ENCODE measurements at places on chromosomes 11 and 22. TPM values are rescaled to one million over a fixed set of nuclear protein-coding genes. Genes with fewer than 3 reads are reported as not detected.

DNA sequence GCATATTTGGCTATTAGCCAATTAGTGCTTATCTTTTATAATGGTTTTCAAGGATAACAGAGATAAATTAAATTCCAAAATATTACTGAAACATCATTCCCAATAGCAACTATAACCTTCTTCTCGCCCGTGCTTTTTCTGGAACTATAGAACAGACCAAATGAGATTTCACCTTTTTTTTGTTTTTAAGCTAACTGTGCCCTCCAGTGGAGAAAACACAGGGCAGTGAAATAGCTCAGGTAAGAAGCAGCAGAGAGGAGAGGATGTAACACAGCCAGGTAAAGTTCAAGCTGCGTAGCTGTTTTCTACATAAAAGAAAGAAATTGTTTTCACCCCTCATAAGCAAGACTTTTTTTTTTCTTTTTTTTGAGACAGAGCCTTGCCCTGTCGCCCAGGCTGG lies 28.2 kb downstream of the HSD17B12 start:
- no peak for DNase-seq

DNA sequence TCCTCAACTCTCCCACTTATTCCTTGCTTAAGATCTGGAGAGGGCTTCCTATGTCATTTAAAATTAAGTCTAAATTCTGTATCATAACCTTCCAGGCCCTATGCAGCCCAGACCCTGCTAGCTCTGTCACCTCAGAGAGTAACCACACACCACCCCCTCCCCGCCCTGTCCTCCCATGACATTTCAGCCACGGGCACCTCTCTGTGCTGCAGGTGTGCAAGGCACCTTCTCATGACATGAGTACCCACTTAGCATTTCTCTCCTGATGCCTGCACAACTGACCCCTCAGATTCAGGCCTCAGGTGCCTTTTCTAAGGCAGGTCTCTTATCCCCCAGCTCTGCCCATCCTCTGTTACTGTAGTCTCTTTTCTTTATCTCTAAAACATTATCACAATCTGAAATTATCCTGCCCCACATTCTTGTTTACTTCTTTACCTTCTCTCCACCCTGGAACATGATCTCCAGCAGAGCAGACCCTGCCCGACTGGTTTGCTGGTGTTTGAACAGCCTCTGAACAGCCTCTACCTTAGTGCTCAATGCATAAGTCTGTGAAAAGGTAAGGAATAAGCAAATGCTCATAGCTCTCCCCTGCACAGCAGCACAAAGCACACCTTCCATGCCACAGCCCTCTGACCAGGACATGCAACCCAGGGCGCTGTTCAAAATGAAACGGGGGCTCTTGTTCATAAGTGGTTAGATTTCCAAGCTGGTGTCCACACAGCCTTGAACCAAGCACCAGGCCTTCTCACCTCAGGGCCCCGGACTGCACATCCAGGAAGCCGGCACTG lies 196.1 kb upstream of the B3GAT1 start:
- DNase-seq = no peak

- no peak for DNase-seq
Measured at GRCh38 chr22:46357711-46358520, 22.4 kb downstream of the TRMU start.

DNA sequence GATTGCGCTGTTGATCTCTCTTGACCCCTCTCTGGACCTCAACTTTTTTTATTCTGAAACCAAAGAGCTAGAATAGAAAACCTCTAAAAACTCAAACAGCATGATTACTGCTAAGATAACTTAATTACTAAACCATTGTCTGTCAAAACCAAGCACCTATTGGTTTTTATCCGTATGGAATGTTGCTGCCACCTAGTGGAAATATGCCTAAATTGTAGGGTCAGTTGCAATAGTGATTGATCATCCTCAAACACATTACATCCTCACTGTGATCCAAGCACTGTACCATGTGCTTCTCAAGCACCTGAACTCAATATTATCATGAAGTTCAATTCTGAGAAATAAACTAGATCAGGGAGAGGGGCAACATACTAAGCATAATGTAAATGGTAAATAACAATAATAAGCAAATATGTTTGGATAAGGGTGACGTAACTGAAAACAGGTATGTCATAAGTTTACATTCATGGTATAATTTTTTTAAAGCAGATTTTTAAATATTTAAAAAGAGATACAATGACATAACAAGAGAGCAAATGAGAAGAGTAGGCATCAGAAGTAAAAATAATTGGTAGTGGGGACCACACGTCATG lies 3.8 kb upstream of the OR5A2 start:
- DNase-seq = peak; percentile 72

PRODH gene
- total RNA-seq = 27.9 TPM

Data from hepatocyte (in vitro differentiated cells).